ENCODE measurements at places on chromosomes 1 and 21.

- peak; percentile 9 for DNase-seq
These were observed 140.1 kb upstream of the FMN2 start for GRCh38 chr1:239951511-239952140.

- no peak for DNase-seq
These were observed 811.8 kb upstream of the ADGRL2 start for GRCh38 chr1:80988926-80989325.

DNA sequence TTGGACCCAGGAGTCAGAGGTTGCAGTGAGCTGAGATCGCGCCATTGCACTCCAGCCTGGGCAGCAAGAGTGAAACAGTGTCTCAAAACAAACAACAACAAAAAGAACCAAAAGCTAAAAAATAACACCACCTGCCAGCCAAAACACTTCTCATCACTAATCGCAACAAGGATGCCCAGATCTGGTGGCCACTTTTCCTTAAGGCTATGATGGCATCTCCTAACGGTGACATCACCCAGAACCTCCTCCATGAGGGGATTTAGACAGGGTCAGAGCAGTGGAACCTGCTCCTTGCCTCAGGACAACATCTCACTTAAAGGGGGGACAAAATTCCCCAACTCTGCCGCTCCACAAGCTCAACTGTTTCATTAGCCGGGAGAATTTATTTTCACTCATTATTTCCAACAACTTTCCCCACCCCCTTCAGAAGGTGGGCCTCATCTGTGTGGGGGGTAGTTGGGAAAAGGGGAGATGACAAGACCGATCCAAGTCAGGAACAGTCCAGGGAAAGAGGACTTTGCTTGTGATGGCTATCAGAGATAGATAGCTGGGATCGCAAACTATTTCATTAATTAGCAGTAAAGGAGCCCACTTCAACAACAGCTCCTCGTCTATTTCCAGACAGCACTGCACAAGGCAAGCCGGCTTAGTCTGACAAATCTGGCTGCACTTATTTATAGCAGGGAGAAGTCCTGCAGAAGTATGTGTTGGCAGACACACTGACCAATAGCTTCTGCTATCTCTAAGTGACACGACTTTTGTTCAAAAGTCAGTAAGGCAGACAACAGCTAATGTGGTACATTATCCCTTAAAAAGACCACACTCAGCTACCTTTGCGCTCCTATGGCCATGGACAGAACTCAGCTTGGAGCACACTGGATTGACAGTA is 2.6 kb downstream of the PABPC4 start:
- DNase-seq = no peak

- no peak for DNase-seq
These were observed 12.8 kb downstream of the ARHGEF19 start for GRCh38 chr1:16199700-16200099.

DNA sequence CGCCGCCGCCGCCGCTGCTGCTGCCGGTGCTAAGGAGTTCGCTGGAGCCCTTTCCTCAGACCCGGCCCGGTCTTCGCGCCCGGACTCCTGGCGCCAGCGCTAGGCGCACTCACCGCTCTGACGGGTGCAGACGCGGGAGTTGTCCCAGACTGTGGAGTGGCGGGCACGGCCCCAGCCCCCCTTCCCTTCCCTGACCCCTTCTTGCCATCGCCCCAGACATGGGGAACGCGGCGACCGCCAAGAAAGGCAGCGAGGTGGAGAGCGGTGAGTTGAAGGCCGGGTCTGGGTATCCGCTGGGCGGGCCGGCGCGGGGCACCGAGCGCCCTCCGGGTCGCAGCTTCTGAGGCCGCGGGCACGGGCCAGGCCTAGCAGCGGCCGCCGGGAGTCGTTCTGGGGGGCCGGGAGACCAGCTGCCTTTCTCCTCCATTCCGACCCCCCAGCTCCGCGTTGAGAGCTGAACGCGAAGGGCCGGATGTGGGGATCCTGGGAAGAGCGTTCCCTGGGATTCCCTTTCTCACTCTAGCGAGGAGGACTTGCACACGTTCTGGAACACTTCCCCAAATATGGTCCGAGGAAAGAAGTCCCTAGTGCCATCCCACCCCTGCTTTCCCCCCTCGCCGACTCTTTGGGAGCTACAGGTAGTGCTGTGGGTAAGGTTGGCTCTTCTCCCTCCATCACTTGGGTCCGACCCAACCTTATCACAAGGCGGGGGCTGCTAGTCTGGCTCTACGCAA is 65.8 kb upstream of the PRKACB start:
- DNase-seq = no peak

DNA sequence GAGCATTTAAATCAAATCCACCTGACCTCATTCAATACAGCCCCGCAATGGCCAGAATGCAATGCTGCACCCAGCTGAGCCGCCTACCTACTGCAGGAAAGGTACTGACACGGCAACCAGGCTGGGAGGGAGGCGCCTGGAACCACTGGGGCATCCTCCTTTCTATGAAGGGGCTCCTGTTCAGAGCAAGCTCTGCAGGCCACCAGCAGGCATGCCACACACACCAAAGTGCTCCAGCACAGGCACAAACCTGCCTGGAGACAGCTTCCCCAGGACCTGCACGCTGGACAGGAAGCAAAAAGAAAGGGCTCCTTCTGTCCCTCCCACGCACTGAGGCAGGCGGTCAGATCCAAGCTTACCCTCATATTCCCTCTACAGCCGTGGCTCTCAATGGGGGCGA is 21.2 kb downstream of the CTNNBIP1 start:
- DNase-seq = no peak

GRCh38 chr1:31696242-31696641 is 7.6 kb downstream of the COL16A1 start:
- DNase-seq = no peak

GRCh38 chr1:183947988-183948387 is 89.5 kb downstream of the COLGALT2 start:
- no peak for DNase-seq

GRCh38 chr1:207429963-207430362 is 24.2 kb upstream of the CR2 start:
- DNase-seq = no peak

DNA sequence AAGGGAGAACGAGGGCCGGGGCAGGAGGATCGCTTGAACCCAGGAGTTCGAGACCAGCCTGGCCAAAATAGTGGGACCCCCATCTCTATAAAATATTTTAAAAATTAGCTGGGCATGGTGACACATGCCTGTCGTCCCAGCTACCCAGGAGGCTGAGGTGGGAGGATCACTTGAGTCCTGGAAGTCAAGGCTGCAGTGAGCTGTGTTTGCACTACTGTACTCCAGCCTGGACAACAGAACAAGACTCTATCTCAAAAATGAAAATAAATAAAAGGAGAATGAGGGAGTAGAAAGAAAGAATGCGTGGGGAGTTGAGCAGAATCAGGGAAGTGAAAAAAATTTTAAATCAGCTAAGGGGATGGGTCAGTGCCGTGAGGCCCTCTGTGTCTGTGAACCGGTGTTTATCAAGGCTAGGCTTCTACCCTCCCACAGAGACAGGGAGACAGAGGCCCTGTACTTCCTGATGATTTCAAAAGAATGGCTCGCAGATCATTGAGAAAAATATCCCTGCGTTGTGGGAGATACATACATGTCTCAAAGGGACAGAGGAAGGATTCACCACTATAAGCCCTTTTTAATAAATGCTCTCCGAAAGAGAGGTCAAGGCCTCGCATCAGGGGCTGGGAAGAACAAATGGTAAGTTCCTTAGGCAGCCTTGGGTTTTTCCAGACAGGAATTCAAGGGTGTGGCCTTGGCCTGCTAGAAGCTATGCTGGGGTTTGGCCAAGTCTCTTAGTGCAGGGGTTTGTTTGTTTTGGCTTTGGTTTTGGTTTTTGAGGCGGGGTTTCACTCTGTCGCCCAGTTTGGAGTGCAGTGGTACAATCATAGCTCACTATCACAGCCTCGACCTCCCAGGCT is 20.7 kb downstream of the IL10RB start:
- DNase-seq = no peak

DNA sequence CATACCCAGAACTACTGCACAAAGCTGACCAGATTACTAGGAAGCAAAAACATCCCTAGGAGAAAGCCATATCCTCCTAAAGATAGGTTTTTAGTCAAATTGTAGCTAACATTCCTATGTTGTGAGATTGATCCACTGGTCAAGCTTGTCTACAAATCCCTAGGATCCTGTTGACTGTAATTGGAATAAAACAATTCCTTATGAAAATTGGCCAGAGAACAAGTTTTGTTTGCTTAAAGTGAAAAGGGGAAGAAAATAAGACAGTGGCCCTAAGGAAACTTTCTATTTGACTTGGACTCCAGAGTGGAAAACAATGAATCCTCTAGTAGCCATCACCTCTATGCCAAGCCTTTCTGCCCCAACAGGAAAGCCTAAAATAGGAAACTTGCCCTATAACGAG is 645.2 kb upstream of the USP24 start:
- DNase-seq = no peak

GRCh38 chr1:44939061-44939460 is 47.3 kb downstream of the EIF2B3 start:
- no peak for DNase-seq

DNA sequence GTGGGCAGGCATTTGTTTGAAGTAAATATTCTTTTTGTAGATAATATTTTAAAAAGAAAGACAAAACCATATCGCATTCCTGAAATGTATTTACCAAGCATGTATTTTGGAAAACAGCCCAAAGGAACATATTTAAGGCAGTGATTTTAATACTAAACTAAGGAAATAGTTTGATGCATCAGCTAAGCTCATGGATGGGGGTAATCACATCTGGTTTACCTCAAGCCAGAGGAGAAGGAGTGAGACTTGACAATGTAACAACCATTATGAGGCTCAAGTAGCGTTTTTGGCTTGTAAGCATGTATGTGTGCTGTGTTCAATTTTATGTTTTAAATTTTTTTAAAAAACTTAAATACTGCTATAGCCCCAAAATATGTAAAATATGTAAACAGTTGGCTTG is 390.5 kb downstream of the DISC1 start:
- DNase-seq = no peak

DNA sequence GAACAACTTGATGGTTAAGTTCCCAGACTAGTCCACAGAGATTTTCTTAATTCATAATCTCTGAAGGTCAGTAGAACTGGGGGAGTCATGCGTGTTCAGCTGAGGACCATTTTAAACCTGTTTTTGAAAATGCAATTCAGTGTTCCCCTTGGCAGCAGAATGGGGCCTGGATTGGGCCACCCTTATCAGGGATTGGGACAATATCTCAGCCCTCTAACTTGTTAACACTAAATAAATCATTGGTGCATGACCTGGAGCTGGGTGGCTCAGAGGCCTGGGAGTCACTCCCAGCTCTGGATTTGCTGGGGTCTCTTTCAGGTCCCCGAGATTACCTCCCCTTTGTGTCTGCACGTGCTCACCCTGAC is 55.3 kb downstream of the MRPS6 start:
- DNase-seq = no peak

DNA sequence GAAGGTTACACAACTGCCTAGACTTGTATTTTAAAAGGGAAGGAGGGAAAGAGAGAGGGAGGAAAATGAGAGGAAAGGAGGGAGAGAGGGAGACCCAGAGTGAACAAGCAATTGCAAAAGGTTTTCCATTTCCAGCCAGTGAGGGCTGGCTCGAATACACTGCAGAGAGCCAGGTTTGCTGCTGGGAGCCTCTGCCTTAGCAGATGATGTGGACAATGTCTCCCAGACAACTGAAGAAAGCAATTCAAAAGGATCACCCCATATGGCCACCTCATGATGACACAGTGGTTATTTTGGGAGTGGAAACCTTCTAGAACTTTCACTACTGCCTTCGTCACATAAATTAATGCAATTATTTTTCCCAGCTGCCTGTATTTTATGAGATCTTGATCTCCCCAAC is 86.4 kb downstream of the BCAR3 start:
- no peak for DNase-seq

- no peak for DNase-seq
These were observed 19.9 kb downstream of the DHCR24 start for GRCh38 chr1:54866801-54867716.

DNA sequence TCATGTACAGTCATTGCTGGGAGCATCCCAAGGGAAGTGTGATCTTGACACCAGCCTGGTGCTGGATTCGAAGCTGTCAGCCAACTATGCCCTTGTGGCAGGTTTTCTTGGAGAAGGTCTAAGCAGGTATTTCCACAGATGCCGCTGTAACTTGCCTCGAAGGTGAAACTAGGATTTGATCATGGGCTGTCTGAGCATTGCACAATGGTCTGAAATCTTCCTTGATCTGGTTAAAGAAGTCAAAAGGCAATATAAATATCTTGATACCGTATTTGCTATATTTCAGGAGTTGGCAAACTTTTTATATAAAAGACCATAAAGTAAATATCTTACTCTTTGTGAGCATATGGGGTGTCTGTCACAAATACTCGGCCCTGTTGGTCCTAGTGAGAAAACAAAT is 206.8 kb downstream of the LYPLAL1 start:
- DNase-seq = no peak

GRCh38 chr1:96291468-96291867 is 430.1 kb upstream of the PTBP2 start:
- DNase-seq = no peak

- no peak for DNase-seq
These were observed 181.6 kb downstream of the ZNF326 start for GRCh38 chr1:90176530-90176929.

DNA sequence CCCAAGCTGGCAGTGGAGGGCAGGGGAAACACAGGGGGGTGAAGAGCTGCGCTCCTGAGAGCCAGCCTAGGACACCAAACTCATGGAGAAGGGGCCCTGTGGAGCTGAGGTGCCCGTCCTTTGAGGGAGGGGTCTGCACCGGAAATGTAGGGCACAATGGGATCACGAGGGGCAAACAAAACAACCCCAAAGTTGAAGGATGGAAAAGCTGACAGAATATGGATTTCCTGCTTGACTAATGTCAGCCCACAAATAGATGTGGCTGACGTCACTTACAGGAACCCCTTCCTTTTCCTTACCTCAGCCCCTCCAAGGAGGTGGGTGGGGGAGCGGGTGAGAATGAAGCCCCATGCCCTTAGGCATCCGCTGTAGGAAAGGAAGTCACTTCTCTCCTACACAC is 110.9 kb downstream of the KCNN3 start:
- DNase-seq = no peak

- DNase-seq = no peak
These were observed 150.8 kb downstream of the ETS2 start for GRCh38 chr21:38956521-38956855.

GRCh38 chr1:43315481-43315880 is 14.7 kb downstream of the TIE1 start:
- DNase-seq = no peak

DNA sequence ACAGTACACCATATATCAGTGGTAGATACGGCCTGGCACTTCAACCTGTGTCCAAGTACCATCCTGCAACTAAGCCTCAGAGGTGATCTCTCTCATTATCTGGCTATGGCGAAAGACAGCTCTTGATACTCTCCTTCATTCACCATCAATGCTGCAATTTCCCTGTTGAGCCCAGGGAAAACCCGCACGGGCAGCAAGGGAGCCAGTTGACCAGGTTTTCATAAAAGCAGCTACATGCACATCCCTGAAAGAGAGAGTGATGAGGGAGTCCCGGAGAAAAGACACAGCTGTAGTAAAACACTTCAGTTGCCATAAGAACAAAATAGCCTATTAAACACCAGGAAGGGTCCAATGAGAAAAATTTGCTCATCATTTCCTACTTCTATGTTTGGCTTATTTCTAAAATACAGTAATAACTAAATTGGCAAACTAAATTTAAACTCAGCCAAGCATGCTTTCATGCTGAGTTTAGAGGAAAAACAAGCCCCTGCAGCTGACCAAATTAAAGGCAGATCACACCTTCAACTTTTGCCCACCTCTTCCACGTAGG is 68.3 kb downstream of the CAPZB start:
- no peak for DNase-seq

GRCh38 chr1:178189814-178190213 is 95.9 kb downstream of the RASAL2 start:
- no peak for DNase-seq

Measured in stimulated activated CD4-positive, alpha-beta T cell treated with anti-CD3 and anti-CD28 coated beads, Interleukin-1b, Interleukin-23, amount 100 ng/mL, for 1 hour (primary cell).